ENCODE measurements at places on chromosomes 3 and 15. TPM values are rescaled to one million over a fixed set of nuclear protein-coding genes. Genes with fewer than 3 reads are reported as not detected.

DNA sequence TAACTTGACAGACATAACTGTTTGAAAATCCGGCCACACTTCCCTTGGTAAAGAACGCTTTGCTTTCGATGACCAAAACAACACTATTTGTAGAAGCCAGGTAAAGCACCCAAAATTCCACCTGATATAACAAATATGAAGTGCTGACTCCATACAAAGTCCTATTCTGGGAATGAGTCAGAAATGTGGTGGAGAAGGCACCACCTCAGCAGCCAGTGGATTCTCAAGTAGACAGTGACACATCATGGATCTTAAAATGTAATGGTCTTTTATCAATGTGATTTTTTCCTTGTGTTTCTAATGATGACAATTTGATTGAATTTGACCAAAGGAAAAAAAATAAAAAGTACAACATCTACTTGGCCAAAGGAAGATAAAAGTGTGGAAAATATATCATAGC lies 135.0 kb upstream of the WNT5A start:
- no peak for DNase-seq

GRCh38 chr3:57278237-57278636 lies 14.2 kb downstream of the ASB14 start:
- DNase-seq = no peak

GRCh38 chr3:146431240-146431639 lies 38.1 kb downstream of the PLSCR2 start:
- no peak for DNase-seq

- DNase-seq = no peak
These were observed 64.1 kb downstream of the RBMS3 start for GRCh38 chr3:29344935-29345334.

GRCh38 chr3:47433796-47434195 lies 41.9 kb downstream of the SCAP start:
- DNase-seq = no peak

- no peak for DNase-seq
These were observed 118.6 kb downstream of the DNAJB8 start for GRCh38 chr3:128348075-128348474.

DNA sequence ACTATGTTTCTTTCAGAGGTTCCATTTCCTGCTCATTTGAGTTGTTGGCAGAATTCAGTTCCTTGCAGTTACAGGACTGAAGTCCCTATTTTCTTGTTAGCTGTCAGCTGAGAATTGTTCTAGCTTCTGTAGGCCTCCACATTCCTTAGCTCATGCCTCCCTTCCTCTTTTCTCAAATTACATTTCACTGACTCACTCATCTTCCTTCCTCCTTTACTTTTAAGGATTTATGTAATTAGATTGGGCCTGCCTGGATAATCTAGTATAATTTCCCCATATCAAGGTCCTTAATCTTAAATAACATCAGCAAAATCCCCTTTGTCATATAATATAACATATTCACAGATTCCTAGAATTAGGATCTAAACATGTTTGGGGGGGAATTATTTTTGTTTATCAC lies 40.6 kb upstream of the RBMS3 start:
- DNase-seq = no peak

DNA sequence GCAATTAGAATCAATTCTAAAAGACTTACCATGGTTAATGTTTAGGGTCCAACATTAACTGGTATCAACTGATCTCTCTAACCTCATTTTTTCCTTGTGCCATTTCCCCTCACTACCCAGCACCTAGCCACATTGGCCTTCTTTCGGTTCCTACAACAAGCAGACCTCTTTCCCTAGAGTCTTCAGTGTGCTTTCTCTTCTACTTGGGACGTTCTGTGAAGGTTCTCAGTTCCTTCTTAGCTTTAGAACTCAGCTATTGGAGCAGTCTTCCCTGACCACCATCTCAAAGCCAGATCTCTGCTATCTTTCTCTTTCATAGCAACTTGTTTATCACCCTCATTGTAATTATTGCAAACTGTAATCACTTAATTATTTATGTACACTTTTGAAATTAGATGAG lies 31.5 kb upstream of the MINDY4B start:
- no peak for DNase-seq

DNA sequence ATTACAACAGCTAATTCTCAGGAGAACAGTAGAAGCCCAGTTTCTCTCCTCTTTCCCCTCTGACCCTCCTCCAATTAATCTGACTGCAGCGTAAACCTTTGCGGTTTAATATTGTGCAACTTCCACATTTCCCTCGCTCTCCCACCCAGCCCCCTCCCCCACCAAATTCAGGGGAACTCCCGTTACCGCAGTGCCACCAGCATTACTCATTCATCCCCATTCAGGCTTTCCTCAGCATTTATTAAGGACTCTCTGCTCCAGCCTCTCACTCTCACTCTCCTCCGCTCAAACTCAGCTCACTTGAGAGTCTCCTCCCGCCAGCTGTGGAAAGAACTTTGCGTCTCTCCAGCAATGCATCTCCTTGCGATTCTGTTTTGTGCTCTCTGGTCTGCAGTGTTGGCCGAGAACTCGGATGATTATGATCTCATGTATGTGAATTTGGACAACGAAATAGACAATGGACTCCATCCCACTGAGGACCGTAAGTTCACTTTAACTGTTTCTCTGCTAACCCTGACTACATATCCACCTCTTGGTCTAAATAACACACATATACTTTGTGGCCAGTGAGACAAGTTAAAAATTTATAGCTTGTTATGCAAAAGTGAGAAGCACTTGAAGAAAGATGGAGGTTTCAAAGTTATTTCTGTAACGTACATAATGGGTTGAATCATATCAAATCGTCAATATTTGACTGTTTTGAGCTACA lies at the start of gene PTX3:
Gene PTX3, plus strand, starts transcription at position 268 of the 709 bp plus-strand sequence. Its CDS starts 84 bp downstream, at position 352.
- DNase-seq = peak; percentile 48

DNA sequence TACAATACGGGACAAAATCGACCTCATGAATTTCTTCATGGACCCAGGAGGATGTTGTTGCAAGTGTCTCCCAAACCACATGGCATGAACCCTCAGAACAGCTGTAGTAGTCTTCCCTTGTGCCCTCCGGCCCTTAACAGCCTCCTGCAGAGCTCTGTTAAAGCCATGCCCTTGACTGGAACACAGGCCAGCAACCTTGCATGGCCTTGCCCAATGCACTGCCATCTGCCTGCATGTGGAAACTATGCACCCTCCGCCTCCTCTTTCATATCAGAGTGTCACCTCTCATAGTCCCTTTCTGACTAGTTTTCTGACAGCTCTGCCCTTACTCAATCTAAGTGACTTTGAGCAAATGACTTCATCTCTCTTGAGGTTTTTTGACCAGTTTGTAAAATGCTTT lies 39.4 kb upstream of the TRIM71 start:
- DNase-seq = no peak

GRCh38 chr3:113878403-113878802 lies 39.8 kb downstream of the GRAMD1C start:
- DNase-seq = no peak

DNA sequence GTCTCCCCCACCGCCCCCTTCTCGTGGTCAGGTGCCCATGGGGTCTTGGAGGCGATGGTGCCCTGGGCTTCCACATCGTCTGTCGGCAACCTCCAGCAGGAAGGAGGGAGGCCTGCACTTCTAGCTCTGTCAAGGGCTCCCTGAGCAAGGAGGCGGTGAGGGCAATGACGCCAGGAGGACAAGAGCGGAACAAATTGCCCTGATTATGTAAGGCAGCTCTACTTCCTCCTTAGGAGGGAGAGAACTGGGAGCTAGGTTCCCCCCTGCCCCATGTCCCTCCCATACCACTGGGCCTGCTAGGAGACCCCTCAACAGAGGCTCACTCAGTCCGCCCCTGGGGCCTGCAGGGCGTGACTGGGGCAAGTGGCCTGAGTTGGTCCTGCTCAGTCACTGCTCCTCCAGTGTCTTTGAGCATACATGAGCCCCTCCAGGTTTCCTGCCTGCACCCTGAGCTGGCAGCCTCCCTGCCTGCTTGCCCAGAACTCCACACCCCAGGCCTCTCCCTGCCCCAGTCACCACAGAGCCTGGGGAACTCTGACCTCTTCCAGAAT lies 56.1 kb downstream of the CACNA2D2 start:
- DNase-seq = no peak

DNA sequence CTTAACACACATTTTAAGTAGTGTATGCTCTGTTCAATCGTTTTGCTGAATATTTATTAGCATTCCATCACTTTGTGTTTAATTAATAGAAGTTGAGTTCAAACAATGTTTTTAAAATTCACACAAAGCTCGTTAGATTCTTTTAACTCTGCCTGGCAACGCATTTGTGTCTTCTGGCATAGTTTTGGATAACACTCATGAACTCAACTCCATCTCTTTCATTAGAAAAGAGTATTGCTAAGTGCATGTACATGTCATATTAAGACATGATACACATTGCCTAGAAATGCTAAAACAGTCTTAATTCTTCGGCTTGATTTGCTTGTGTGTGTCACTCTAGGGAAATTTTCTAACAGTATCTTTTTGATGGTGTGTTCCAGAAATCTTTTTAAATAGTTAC lies 15.7 kb downstream of the TSC22D2 start:
- no peak for DNase-seq

- no peak for DNase-seq
These were observed 687.0 kb upstream of the NECTIN3 start for GRCh38 chr3:110384601-110385000.

GRCh38 chr3:58434990-58435389 lies 1.4 kb upstream of the PDHB start:
- DNase-seq = no peak

- no peak for DNase-seq
These were observed 37.3 kb upstream of the CDV3 start for GRCh38 chr3:133535971-133536881.

DNA sequence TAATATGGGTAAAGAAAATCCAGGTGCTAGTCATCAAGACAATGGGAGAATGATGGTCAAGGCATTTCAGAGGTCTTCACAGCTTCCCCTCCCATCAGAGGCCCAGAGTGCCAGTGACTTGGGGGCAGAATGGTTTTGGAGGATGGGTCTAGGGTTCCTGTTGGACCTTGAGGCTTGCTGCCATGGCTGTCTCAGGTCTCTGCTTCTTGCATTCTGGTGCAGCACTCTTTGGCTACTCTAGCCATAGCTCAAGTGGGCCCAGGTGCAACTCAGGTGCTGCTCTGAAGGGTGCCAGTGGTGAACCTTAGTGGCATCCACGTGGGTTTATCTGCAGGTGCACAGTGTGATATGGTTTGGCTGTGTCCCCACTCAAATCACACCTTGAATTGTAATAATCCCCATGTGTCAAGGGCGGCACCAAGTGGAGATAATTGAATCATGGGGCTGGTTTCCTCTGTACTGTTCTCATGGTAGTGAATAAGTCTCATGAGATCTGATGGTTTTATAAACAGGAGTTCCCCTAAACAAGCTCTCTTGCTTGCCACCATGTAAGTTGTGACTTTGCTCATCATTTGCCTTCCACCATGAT lies 48.5 kb upstream of the PEX5L start:
- no peak for DNase-seq

The TMPRSS7 gene
- 0.07 TPM for polyA plus RNA-seq

The ADPRH gene
- polyA plus RNA-seq = 6.9 TPM

The SPINK8 gene
- 0.55 TPM for polyA plus RNA-seq

The CLDN11 gene
- polyA plus RNA-seq = 292 TPM

The MYO1E gene
- polyA plus RNA-seq = 138 TPM

The TOPBP1 gene
- polyA plus RNA-seq = 43.7 TPM

The PCLAF gene
- polyA plus RNA-seq = 59.4 TPM

The UBE3A gene
- polyA plus RNA-seq = 88.6 TPM

The FBXL2 gene
- polyA plus RNA-seq = 26.0 TPM

The LINGO1 gene
- 17.2 TPM for polyA plus RNA-seq
